ENCODE measurements at places on chromosomes 7 and 10.

- no peak for DNase-seq
Observed at GRCh38 chr10:121236621-121237020, 361.6 kb downstream of the FGFR2 start.

GRCh38 chr10:3287572-3288445 lies 115.2 kb upstream of the PITRM1 start:
- no peak for DNase-seq

DNA sequence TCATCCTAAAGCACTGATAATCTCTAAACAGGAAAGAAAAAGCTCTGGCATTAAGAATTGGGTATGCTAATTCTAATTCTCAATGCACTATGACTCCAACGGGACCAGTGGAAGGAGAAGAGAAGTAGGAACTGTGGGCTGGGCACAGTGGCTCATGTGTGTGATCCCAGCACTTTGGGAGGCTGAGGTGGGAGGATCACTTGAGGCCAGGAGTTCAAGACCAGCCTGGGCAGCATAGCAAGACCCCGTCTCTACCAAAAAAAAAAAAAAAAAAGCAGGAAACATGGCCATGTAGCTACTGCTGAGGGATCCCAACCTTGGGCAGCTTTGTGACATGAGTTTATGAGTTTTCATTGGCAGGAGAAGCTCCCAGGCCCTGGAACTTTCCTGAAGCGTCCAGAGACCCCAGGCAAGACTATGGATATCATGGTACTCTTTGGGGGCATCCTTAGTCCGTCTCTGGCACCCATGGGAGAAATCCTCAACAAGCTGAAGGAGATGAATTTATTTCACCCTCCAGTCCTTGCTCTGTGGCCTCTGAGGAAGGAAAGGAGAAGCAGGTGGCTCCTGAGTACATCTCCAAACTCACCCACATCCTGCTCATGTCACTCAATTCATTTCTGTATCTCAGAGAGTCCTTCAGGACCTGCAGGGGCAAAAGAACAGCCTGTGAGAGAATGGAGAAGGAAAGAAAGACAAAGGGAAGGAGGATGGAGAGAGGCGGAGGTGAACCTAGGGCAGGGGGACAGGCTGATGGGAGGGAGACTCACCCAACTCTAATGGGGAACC lies 99.5 kb downstream of the SPDYE5 start:
- no peak for DNase-seq

- DNase-seq, result no peak
Observed at GRCh38 chr10:49484486-49485235, 54.3 kb downstream of the ERCC6 start.

GRCh38 chr7:29254591-29254990 lies 60.0 kb downstream of the CHN2 start:
- no peak for DNase-seq
